ENCODE measurements at places on chromosomes 2 and 18.

GRCh38 chr2:71536226-71536671 lies 82.9 kb downstream of the DYSF start:
- DNase-seq = no peak

DNA sequence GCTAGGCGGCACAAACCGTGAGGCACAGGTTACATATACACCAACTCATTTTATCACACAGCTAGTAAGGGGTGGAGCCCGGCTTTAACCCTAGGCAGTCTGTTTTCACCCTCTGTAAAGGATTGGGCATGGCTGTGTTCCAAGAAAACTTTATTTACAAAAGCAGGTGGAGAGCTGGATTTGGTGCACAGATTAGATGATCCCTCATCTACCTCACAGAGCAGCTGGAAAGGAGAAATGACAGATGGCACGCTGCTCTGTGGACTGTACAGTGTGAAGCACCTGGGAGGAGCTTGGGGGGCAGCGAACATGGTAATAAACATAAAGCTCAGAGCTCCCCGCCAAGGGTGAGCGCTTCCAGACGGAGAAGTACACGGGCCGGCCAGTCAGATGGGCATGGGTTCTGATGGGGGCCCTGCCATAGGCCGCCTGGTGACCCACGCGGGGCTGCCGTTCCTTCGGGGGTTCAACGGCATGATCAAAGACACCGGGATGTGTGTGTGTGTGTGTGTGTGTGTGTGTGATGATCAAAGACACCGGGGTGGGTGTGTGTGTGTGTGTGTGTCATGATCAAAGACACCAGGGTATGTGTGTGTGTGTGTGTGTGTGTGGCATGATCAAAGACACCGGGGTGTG lies 862 bp upstream of the TMEM177 start:
- DNase-seq = peak; percentile 82

DNA sequence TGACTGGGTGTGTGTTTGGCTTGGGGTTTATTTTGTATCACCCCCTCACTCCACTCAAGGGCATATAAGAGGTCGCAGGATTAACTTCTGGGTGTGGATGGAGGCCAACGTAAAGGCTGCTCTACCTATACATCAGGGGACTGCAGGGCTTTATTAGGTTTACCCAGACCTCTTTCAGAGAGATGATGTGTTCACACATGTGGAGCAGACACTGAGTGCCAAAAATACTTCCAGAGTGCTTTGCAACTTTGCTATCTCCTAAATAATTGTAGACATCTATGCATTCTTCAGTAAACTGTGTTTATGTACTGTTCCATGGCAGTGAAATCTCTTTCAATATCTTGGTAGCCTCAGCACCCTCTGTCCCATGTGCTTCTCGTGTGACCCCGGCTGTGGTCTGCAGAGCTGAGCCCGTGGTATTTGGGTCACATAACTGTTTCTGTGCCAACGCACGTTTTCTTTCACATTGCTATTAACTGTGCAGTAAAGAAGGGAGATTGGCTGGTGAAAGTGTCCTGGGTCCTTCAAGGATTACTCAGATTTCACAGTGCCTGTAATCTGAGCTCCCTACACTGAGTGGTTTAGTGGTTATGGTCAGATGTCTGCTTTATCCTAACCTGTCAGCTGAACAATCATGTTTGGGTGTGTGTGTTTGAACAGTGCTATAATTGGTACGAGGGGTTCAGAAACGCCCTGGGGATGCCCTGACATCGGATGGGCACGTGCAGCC lies 208.1 kb downstream of the VAPA start:
- no peak for DNase-seq

DNA sequence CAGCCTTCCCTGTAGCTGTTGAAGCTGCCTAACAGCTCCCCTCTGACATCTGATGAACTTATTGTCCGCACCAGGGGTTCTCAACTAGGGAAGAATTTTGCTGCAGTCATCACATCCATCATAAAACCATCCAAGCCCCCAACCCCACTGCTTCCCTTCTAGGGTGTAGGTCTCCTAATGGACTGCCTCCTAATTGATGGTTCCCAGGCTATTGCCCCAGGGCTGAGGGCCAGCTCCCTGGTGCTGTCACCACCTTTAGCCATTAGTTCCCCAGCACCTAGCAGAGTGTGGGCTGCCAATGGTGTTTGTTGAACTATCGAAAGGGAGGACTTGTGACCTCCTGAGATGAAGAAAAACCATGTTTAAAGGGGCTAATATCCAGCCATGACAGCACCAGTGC lies 125.9 kb downstream of the NCKAP5 start:
- DNase-seq = no peak

Measured in colonic mucosa (tissue), 4 donors.